ENCODE measurements at places on chromosomes 1 and 21.

- no peak for DNase-seq
Measured at GRCh38 chr1:210696709-210697108, 368.0 kb downstream of the HHAT start.

GRCh38 chr1:228803421-228803820 lies 68.1 kb downstream of the RHOU start:
- no peak for DNase-seq

GRCh38 chr1:48939042-48939441 lies 162.4 kb upstream of the BEND5 start:
- no peak for DNase-seq

GRCh38 chr1:209774592-209774991 lies 9.8 kb downstream of the C1orf74 start:
- no peak for DNase-seq

- no peak for DNase-seq
Measured at GRCh38 chr1:229689273-229689672, 63.2 kb downstream of the URB2 start.

DNA sequence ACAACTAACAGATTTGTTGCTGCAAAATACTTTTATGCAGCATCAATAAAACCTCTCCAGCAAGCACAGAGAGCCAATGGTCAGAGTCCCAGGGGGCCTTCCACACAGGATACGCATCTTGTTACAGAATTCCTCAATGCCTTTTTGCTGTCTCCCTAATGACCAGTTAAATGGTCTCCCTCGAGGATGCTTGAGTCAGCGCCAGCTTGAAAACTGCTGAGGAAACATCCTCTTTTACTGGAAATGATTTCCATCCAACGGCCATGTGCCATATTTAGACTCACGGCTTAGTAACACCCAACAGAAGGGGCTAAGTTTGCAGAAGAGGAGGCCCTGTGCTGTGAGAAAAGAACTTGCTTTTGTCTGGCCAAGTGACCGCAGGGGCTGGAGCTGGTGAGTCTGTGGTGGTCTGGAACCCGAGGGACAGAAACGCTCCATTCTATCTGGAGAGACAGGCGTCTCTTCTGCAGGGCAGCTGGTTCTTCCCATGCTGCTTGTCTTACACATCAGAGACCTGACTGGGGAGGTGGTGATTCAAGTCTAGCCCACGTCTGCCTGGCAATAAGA lies 496.4 kb downstream of the SETD4 start:
- no peak for DNase-seq

DNA sequence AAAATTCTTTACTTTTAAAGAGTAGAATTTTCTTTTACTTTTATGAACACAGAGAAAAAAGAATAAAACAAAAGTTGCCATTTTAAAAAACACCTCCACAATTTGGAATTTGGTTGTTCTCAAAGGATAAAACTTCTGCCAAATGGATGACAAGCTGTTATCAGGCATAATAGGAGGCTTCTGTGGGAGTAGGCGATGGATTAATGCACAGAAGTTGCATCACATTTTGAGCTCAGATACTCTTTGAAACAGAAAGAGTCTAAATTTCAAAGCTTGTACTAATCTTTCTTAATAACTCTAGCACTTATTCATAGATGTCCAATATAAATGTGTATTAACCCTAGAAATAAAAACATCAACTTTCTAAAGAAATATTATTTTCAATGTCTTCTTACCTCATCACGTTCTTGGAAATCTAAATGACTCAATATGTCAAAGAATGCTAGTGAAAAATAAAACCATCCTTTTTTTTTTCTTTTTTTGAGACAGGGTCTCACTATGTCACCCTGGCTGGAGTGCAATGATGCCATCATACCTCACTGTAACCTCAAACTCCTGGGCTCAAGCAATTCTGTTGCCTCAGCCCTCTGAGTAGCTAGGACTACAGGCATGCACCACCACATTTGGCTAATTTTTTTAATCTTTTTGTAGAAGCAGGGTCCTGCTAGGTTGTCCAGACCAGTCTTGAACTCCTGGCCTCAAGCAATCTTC lies 112.8 kb upstream of the USP25 start:
- DNase-seq, result no peak

DNA sequence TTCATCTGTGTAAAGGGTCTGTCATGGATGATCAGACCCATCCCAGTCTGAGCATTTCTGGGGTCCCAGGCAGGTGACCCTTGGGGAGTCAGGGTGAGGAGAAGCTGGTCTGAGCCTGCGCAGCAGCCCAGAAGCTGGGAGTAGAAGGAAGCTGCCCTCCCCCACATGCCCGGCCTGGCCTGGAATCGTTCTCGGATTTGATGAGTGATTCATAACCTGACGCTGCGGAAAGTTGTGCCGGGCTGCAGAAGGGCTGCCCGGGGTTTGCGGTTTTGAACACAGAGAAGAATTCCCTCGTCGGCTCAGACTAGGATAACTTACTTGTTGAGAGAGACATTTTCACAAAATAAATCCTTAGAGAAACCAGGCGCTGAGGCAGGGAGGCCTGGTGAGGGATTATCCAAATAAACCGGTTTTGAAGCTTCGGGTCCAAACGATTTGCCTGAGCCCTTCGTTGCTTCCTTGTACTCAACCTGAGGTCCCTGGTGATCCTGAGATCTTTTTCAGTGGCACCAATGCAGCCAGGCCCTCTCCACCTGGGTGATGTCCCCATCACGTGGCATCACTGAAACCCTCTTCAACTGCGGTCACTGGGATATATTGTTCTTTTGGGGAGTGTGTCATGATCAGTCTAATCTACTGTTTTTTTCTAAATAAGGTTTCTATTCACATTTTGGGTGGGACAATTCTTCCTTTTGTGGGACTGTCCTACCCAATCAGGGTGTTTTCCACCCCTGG lies 29.2 kb downstream of the EPHB2 start:
- DNase-seq, result no peak

GRCh38 chr1:9294910-9295636 lies 2.4 kb downstream of the SPSB1 start:
- DNase-seq, result peak; percentile 28

Measured in NCI-H2227 treated with DMSO at 0.1 percent for 48 hours (cell line).